ENCODE measurements at places on chromosomes 7 and 10. TPM values are rescaled to one million over a fixed set of nuclear protein-coding genes. Genes with fewer than 3 reads are reported as not detected.

DNA sequence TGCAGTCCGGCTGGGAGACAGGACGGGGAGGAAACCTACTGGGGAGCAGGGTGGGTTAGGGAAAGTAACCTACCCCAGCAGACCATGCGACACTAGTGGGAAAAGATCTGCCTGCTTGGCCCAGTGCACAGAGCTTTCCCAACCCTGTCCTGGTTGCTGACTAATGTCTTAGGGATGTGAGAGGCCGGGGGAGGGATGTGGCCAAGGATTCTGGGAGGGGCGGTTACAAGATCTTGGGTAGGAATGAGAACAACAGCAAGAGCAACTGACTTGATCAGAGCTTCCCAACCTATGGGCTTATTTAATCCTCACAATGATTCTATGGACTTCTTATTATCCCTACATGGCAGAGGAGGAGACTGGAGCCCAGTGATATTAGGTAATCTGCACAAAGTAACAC lies 24.0 kb upstream of the EIF5AL1 start:
- no peak for DNase-seq

- DNase-seq = no peak
Measured at GRCh38 chr10:43957267-43958070, 308.8 kb upstream of the ZNF32 start.

GRCh38 chr10:43221419-43222209 lies 45.3 kb downstream of the RASGEF1A start:
- DNase-seq = peak; percentile 54

DNA sequence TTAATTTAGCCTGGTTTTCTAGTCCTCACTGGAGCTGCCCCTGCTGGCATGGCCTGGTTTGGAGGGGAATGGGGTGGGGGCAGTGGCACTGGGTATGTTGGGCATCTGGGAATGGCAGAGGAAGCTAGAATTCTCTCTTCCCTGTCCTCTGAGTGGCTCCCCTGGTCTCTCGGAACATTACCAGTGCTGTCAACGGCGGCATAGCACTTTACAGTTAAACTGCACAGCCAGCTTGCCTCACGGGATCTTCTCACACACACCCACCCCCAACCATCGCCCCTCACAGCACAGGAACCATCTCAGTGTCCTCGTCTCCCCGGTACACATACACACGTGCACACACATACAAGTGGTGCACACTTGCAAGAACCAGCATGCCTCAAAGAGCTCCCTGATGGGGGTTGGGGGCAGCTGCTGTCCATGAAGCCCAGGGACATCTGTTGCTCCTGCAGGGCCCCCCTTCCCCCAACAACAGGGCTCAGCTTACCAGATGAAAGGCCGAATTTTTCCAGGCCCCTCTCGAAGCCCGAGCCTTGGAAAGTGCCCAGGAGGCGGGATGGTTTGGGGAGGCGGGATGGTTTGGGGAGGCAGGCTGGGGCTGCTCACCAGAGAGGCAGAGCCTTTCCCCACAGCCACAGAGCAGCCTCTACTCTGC lies 41.0 kb downstream of the TSPAN15 start:
- DNase-seq = no peak

DNA sequence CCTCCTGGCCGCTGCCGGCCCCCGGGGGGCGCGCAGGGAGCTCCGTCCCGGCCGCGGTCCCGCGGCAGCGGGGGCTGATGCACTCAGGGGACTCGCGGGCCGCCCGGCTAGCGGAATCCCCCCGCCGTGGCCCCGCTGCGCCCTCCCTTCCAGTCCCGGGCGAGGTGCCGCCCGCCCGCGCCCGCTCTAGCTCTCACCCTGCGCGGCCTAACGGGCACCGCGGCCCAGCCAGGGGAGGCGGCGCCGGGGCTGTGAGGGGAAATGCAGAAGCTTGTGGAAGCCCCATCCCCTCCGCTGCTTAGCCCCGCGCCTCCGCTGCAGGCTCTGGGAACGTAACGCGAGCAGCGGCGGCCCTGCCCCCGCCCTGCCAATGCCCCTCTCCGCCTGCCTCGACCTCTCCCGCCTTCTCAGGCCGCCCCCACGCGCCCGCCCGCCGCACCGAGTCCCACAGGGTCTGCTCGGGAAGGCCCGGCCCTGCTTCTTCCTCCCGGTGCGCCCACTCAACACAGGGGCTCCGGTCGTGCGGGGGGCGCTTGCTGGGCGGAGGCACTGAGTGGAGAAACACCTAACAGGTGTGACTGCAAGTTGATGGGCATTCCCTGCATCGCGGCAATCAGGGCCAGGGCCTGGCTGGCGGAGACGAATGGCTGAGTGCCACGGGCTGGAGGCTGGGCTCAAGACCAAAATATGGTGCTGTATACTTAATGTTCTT lies 384 bp upstream of the TMEM229A start:
- DNase-seq = no peak

DNA sequence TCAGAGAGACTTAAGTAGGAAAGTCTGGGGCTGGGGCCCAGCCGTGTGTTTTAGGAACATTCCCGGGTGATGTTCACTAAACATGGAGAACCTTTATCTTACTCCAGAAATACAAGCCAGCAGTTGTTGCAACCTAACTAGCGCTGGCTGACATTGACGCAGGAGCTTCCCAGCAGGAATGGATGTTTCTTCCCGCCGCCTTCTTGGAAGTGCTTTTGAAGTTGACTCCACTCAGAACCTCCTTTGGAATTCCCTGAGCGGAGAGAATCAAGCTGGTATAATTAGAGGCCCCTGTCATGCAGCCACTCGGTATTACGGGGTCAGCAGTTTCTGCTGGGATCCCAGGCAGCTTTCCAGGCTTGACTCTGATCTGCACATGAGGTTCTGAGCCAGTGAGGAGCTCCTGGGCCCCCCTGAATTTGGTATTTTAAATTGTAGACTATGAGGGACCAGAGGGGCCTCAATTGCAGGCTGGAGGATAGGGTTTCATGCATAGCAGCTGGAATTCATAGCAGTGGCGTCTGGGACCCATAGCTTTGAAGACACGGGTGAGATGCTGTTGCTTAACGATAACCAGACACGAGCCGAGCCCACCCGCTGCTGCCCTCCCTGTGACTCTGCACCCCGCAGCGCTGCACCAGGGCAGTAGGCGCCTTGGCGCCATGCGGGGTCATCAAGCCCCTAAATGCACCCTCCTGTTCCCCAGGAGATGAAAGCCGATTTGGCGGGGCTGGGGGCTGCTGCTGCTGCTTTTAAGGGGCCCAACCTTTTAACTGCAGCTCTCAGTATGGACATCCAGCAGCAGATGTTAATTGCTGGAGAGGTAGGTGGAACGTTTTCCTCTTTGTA lies 61.8 kb downstream of the EEPD1 start:
- DNase-seq = no peak

GRCh38 chr10:22230158-22230833 lies 12.5 kb upstream of the EBLN1 start:
- DNase-seq = no peak

DNA sequence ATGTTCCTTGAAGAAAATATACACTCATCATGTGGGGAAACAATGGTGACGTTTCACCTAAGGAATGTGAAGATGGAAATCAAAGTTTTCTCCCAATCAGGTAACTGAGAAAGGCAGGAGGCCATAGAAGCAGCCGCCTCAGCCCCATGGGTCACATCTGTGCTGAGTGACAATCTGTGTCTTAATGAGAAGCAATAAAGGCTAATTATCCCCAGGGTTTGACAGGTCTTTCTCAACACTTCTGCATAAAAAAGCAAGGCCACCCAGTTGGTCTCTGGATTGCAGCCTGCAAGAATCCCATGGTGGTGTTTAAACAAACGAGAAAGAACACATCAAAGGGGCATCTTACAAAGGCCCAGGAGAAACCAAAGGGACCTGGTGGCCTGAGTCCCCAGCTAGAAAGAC lies 91.1 kb upstream of the TNS3 start:
- no peak for DNase-seq

- no peak for DNase-seq
Measured at GRCh38 chr7:31107106-31108090, 55.3 kb downstream of the ADCYAP1R1 start.

DNA sequence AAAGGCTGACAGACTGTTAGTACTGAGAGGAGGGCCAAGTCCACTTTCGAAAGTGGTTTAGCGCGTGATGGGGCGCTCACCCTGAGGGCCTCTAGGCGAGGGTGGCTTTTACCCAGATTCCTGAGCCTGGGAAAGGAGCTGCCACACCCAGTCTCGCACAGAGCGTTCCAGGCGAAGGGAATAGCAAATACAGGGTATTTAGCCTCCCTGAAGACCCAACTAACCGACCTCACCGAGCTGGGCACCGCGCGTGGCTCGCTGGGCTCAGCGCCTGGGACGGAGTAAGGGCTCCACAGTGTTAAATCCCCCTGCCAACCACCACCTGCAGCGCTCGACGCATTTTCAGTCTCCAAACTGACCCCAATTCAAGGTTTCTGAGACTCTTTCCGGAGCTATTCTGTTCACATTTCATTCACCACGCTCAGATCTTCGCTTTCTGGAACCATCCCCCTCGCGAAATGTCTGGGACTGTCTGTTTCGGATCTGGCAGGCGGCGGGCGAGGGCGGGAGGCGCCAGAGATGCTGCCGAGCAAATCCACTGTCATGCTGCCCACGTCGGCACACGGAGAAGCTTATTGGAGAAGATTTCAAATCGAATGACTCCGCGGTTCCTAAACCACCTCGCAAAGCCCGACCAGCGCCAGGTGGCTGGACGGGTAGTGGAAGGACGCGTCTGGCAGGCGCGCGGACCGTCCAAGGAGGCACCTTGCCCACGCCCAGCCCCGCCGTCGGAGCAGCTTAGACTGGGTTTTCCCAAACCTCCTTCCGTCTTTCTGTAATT lies 1.4 kb upstream of the OSBPL3 start:
- peak; percentile 69 for DNase-seq

DNA sequence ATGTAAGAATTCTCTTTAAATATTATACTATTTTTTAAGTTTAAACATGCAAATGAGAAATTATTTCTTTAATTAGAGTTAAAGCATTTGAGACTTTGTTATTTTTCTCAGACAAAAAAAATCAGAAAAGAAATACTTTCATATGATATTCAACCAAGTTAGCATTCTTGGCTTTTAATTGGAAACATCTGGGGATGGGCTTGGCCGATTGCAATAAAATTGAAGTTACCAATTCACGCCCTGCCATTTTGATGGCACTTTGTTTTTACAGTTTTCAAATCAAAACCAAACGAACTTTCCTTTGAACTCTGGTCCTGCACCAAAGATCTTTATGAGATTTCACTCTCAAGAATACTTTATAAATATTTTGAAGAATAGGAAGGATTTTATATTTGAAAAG lies 127.7 kb downstream of the ATE1 start:
- no peak for DNase-seq

- no peak for DNase-seq
Measured at GRCh38 chr10:96266118-96266770, 5.1 kb downstream of the BLNK start.

DNA sequence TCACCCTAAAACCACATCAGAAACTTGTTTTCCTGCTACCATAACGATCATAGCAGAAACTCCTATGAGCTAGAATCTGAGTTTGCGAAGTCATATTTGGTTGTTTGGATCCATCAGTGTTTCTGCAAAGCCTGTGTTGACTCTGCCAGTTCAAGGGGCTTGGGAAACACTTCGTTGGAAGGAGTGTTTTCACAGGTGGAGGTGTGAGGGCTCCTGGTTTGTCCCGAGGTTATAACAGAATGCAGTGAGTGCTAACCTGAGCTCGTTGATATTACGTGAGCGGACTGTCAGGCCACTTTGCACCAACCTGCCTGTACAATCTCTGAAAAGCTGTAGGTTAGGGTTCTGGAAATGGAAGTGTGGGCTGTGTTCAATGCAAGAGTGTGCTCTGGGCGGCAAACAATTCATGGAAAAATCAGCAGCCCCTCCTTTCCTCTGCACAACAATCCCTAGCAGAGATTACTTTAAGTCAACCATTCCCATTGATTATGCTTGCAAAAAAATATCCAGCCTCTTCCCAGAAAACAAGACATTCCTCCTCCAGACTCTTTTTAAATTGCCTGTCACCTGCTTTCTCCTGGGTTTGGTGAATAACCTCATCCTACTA lies 622.0 kb downstream of the TYW1 start:
- DNase-seq = no peak

DNA sequence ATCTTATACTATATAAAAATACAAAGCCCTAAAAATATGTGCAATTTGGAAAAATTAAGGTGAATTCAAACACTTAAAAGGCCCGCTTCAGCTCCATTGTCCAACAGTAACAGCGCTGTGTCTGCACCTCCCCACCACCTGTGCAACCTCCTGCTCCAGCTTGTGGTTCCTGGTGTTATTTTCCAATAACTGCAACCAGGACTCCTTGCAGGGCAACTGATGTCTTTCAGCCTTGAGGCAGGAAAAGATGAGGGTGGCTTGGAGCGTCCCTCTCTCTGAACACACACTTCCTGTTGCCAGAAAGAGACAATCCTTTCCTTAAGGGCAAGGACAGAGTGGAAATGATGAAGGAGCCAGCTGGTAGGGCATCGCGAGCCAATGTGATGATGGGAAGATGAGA lies 336.0 kb downstream of the GLRX3 start:
- DNase-seq = no peak

- DNase-seq = no peak
Measured at GRCh38 chr7:111076205-111076604, 14.7 kb upstream of the LRRN3 start.

DNA sequence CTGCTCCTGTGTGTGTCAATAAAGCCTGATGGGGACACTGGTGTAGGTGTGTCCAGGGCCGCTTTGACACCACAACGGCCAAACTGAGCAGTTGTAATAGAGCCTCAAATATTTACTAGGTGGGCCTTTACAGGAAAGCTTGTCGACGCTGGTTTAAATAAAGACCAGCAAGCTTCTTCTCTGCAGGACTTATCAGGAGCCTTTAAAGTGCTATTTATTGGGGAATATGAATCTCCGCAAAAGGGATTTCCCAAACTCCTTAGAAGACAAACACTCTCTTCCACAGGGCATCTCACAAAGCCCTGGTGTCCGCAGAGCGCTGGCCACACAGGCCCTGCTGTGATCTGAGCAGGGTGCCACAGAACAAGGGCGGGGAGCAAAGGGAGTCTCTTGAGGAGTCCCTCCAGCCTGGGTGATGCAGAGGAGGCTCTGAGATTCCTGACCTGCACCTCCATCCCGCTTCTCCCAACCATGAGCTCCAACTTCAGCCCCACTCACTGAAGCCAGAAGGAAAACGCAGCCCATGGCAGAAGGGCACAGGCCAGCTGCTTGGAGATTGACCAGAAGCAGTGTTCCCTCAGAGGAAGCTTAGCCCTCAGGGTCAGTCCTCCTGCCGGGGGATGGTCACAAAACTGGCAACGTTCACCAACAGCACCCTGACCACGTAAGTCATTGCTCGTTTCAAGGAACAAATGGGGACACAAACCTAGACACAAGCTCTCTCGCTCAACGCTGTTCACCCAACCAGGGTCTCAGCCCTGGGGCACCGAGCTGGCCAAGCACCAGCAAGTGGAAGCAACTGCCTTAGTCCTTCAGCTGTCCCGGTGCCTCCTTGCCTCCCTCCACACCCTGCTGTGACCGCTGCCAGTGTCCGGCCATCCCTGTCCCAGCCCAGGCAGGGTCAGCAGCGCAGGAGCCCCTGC lies 129.5 kb downstream of the OAT start:
- no peak for DNase-seq

ADCYAP1R1 gene
- total RNA-seq = not detected

STOX1 gene
- total RNA-seq = 0.39 TPM

GOT1 gene
- total RNA-seq = 33.4 TPM

IFIT3 gene
- total RNA-seq = 0.35 TPM

PGAM2 gene
- total RNA-seq = 0.44 TPM

C10orf67 gene
- not detected for total RNA-seq

CAMK2B gene
- total RNA-seq = 0.90 TPM

FAM131B gene
- total RNA-seq = 2.4 TPM

Measured in CD8-positive, alpha-beta memory T cell (primary cell).